ENCODE measurements at places on chromosomes 2 and 18. TPM values are rescaled to one million over a fixed set of nuclear protein-coding genes. Genes with fewer than 3 reads are reported as not detected.

ANKRD30B gene
- not detected for total RNA-seq

WDR33 gene
- total RNA-seq: 41.7 TPM

EMILIN2 gene
- 2.4 TPM for total RNA-seq

FBXO15 gene
- total RNA-seq: 0.37 TPM

CPO gene
- total RNA-seq: not detected

RBM44 gene
- total RNA-seq: 0.30 TPM

BCL2 gene
- total RNA-seq: 0.89 TPM

GPR45 gene
- total RNA-seq: not detected

ZNF385B gene
- not detected for total RNA-seq

XDH gene
- total RNA-seq: not detected

TCF7L1 gene
- 1.3 TPM for total RNA-seq

DYNC1I2 gene
- 173 TPM for total RNA-seq

DPY30 gene
- total RNA-seq: 66.3 TPM

LRRC30 gene
- total RNA-seq: not detected

CD8B gene
- total RNA-seq: not detected

ARL4C gene
- 20.9 TPM for total RNA-seq

GNAL gene
- total RNA-seq: 0.32 TPM

LRATD1 gene
- 0.30 TPM for total RNA-seq

FNDC4 gene
- 10.7 TPM for total RNA-seq

CKAP2L gene
- 2.1 TPM for total RNA-seq

ALK gene
- total RNA-seq: not detected

CXCR2 gene
- total RNA-seq: not detected

AKAIN1 gene
- total RNA-seq: not detected

G6PC2 gene
- total RNA-seq: not detected

RND3 gene
- total RNA-seq: 325 TPM

PLEK gene
- total RNA-seq: under 0.01 TPM

CYTIP gene
- total RNA-seq: not detected

TCF23 gene
- total RNA-seq: not detected

ING5 gene
- total RNA-seq: 19.9 TPM

RAB27B gene
- 40.1 TPM for total RNA-seq

TRIP12 gene
- 411 TPM for total RNA-seq

SP140L gene
- 14.3 TPM for total RNA-seq
